Germinal center (tissue), 1 donor: ENCODE measurements at places on chromosomes 4 and X.

DNA sequence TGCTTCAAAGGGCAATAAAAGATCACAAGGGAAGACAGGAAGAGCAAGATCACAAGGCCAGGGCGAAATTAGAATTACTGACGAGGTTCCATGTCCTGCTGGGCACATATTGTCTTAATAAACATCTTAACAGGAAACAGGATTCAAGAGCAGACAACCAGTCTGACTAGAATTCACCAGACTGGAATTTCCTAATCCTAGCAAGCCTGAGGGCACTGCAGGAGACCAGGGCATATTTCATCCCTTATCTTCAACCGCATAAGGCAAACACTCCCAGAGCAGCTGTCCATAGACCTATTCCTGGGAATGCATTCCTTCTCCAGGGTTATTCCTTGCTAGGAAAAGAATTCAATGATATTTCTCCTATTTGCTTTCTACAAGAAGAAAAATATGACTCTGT lies 12.4 kb upstream of the TDO2 start:
- no peak for DNase-seq

GRCh38 chr4:128220286-128221235 lies 67.1 kb downstream of the PGRMC2 start:
- DNase-seq, result peak; percentile 5

DNA sequence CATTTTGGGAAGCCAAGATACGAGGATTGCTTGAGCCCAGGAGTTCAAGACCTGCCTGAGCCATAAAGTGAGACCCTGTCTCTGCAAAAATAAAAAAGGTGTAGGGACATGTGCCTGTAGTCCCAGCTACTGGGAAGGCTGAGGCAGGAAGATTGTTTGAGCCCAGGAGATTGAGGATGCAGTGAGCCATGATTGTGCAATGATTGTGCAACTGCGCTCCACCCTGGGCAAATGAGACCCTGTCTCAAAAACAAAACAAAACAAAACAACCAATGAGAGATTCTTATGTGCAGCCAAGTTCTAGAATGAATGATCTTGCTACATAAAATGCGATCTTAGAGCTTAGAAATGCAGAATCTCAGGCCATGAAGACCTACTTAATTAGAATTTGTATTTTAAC lies 22.5 kb downstream of the SLC9B2 start:
- no peak for DNase-seq

DNA sequence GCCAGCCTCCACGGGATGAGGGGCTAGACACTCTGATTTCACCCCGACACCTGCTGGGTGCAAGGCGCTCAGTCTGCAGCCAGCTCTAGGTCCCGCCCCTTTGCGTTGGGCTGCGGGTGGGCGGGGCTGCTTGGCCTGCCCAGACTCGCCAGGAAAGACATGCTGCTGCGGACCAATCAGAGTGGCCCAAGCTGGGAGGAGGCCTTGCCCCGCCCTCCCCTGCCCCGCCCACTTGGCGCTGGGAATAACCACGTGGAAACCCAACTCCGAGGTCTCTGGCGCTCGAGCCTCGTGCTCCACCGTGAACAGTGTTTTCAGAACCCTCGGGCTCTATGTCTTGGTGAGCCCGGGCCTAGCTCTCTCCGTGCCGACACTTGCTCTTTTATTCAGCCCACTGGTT lies 5.3 kb upstream of the VMA21 start:
- no peak for DNase-seq

GRCh38 chr4:633406-633805 lies 8.0 kb downstream of the PDE6B start:
- no peak for DNase-seq

DNA sequence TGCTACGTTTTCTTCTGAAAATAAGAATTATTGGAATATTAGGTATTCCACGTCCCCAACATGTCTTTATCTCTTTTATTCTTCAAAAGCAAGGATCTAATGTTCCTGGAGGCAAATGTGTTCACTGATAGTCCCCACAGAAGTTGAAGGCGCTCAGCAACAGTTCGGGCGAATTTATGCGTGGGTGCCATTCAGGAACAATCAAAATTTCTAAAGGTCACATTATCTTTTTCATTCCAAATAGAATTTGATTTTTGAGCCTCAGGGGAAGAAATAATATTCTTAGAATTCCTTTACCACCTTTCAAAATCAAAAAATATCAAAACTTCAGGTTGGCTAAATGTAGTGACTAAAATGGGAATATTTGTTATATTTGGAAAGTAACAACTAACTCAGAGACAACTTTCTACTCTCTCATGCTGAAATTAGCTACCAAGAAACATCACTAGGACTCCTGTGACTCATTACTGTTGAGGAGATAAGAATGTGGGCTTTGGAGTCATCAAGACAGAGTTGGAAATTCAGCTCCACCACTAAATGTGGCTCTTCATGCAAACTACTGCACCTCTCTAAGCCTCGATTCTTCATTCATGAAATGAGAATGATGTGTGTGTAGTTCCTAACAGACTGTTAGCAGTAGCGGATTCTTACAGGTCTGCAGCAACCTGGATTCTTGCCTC lies 72.3 kb upstream of the KIT start:
- DNase-seq, result no peak

DNA sequence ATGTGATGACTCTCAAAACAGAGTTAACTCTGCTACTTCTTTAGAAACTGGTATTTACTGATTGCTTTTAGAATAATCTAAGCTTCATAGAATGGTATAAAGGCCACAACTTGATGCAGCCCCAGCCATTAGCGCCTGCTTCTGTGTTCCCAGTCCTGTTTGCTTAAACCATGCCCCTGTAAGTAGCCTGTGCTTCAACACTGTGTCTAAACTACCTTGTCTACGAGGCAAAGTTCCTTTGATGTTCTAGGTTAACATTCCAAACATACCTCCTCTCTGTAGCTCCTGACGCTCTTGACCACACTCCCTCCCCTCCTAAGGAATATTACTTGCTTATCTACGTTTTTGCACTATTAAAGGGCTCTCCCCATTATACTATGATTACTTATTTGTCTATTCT lies 352.5 kb upstream of the ADGRL3 start:
- DNase-seq, result no peak

- no peak for DNase-seq
Measured at GRCh38 chr4:145776208-145776607, 96.3 kb downstream of the C4orf51 start.
